ENCODE measurements at places on chromosomes 3 and 15.

- DNase-seq: no peak
Observed at GRCh38 chr3:134903837-134904236, 108.8 kb downstream of the EPHB1 start.

DNA sequence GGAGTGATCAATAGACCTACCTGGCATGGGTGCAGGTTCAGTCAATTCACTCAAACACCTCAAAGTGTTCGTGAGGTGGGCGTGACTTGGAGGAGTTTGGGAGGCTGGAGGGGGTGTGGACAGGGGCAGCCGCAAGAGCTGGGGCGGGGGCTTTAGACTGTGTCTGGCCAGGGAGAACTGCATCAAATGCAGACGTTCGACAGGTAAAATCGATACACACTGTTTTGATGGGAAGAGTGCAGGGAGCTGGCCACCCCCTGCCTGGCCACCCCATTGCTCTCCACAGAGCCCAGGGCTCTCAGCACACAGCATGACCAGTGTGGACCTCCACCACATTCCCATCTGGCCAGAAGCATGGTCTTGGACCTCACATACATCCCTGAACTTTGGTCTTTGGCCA, 412.1 kb downstream of the OCA2 start:
- DNase-seq: no peak

DNA sequence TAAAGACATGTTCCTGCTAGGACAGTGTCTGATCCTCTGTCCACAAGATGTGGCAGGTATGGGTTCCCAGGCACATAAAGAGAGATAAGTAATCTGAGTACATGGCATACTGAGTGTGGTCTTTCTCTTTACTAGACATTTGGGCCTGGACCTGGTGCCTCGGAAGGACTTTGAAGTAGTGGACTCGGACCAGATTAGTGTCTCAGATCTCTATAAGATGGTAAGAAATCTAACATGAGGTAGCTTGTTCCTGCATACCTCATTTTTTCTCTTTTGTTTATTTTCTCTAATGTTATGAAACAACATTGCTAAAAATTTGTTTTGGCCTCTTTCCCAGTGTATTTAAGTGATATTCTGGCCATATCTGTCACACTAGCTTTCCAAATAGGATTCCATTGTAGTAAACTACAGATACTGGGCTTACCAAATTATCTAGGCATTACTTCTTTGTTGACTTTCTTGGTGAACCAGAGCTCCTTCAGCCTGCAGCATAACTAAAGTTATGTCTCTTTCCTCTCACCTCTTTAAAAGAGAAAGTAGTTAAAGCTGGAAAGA, 309.8 kb upstream of the MANF start:
- DNase-seq: no peak

GRCh38 chr15:44711743-44712345, 527 bp downstream of the B2M start:
- DNase-seq: peak; percentile 57

DNA sequence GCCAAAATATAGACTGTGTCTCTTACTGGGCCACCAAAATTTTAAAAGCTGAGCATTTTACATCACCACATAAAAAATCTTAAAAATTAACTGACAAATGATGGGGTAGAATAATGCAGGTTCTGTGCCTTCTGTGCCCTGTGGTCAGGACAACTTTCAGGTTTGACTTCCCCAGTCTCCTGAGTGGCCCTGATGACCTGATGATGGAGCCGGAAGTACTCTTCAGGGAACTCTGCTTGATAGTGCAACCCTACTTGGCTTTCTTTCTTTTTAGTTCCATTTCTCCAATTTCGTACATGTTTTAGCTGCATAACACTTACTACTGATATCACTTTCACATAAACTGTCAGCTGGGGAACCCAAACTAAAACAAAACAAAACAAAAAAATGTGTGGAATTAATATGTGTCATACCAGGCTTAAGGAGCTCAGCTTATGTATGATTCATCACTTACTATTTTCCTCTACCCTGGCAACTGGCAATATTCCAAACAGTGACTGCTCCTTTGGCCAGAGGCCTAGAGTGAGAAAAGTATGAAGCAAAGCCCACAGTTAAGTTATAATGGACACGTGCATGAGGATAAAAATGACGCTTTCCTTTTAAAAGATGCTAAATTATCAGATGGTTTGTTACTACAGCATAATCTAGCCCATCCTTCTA, 194.3 kb downstream of the BCHE start:
- peak; percentile 87 for DNase-seq

DNA sequence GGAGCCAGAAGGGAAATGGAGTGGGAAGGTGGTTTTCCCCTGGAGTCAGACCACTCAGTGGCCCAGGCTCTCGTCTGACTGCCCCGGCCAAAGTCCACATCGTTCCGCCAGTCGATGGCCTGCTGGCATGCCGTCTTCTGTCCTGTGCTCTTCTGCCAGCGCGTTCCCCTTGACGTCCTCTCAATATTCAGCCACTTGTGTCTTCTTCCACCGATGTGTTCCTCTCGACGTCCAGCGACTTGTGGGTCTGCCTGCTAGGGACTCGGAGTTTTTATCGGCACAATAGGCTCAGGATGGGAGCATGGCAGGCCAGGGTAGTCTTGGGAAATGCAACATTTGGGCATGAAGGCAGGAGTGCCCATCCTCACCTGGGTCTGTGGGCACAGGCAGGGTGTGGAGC, 542.5 kb upstream of the LMCD1 start:
- DNase-seq: no peak

DNA sequence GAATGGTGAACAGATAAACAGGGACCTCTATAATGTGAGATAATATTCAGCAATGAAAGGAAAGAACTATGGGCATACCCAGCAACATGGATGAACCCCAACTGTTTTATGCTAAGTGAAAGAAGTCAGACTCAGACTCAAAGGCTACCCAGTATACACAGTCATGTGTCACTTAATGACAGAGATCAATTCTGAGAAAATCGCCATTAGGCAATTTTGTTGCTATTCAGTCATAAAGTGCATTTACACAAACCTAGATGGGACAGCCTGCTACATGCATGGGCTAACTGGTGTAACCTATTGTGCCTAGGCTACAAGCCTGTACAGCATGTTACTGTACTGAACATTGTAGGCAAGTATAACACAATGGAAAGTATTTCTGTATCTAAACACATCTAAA, 76.5 kb downstream of the B3GNT5 start:
- no peak for DNase-seq

DNA sequence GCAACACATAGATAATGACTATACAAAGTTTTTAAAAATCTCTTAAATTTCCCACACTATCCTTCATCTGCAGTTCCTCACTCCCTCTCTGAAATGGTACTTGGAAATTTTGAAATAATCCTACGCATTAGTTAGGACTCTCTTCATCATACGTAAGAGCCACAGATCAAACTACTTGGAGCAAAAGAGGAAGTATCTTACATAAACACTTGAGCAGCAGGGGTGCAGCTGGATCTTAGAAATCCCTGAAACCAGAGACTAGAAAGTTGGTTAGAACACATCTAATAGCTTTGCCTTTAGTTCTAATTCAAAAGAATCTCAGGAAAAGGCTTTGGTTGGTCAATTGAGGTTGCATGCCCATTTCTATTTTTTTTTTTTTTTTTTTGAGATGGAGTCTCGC, 38.8 kb upstream of the ZNF445 start:
- no peak for DNase-seq

DNA sequence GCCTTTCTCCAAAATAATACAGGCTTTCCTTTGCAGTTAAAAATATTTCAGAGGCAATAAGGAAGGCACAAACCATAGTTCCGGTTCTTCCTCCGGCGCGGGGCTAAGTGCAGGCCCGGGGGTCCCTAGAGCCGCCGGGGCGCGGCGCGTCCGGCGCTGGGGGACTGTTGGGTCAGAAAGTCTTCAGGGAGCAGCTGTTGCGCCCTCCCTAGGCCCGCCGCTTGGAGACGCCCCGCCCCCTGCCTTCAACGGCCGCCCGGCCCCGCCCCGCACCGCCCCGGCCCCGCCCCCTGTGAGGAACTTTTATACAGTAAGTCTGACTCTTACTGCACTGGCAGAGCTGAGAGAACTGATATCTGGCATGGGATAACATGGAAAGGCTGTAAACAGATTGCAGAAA, 283.1 kb upstream of the ARL6 start:
- no peak for DNase-seq

GRCh38 chr15:79678032-79678701, 218.6 kb downstream of the MTHFS start:
- no peak for DNase-seq

DNA sequence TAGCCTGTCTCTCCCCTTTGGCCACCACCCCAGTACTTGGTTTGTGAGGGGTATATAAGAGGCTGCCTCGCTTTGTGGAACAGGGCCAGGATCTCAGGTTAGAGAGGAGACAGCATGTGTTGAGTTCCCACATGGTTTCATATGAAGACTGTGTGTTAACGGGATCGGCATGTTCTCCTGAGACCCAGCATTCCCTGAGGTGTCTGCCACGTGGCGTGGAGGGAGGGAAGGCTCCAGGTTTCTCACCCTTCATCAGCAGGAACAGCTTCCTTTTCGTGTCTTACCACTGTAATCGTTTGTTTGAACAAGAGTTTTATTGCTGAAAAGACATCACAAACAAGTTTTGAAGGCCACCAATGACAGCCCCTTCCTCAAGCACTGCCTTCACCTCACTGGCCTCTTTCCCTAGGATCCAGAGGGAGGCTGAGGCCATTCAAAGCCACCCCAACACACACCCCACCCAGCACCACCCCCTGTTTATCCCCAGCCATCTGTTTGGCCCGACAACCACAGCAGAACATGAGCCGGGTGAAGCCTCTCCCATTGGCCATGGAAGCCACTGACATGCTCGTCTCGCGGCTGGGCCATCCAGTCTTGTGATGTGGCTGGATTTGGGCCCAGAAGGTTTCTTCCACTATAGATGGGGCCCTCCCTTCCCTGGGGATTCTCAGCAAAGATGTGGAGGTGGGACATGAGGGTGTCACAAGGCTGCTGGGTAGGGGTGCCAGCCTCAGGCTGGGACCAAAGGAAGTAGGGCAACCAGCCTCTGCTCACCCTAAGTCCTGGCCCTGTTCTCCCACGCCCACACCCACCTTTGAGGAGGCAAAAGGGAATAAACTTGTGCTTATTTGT, 10.0 kb downstream of the BHLHE40 start:
- peak; percentile 1 for DNase-seq

- DNase-seq: no peak
Observed at GRCh38 chr3:58102976-58103451, 94.8 kb downstream of the FLNB start.

DNA sequence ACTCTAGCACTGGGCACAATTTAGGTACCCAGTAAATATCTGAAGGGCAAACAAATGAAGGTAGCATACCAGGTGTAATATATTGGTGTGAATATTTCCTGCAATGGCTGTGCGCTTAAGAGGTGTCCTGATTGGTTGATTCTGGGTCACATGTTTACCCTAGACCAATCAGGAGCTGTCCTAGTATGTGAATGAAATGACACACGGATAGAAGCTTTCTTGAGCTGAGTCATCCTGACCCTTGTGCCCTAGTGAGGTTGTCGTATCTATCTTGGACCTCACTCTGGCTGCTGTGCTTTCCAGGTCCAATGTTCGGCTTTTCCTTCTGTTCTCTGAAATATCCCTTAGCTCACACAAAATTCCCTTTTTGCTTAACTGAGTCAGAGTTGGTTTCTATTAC, 58.1 kb upstream of the FOXP1 start:
- DNase-seq: peak; percentile 20

DNA sequence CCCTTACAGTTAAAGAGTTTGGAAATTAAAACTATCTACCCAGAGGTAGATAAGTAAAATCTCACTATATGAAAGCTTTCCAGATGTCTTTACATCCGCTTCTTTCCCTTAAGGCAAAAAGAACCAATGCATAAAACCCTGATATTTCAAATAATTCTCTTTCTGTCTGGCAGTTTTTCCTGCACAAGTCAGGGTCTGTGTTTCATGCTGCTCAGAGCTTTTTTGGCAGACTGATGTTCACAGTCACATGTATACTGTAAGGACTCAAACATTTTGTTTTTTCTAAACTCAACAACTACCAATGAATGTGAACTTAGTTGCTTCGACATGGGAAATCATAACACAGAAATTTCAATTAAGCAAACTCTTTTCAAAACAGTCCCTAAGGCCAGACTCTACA, 988.4 kb downstream of the EPHA3 start:
- DNase-seq: no peak

- no peak for DNase-seq
Observed at GRCh38 chr15:46618984-46619383, 984.2 kb downstream of the SQOR start.

DNA sequence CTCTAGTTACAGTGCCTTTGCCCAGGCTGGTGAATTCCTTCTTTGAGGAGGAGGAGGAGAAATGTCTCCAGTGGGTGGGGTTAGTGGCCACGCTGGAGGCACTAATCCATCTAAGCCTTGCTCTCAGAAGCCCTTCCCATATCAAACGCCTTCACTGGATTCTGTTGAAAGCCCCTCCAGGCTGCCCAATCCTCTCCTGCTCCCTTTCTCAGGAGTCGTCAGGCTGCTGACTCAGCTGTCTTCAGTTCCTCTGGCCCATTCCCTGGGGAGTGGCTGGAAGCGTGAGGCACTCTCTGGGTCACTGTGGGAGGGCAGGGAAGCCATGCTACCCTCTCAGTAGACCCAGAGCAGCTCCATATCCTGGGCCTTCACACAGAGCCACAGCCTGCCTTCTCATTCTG, 2.7 kb downstream of the AP2M1 start:
- DNase-seq: no peak

- peak; percentile 68 for DNase-seq
Observed at GRCh38 chr15:37289109-37289765, 188.9 kb upstream of the MEIS2 start.

GRCh38 chr15:92576597-92577200, 78.9 kb downstream of the FAM174B start:
- DNase-seq: no peak

DNA sequence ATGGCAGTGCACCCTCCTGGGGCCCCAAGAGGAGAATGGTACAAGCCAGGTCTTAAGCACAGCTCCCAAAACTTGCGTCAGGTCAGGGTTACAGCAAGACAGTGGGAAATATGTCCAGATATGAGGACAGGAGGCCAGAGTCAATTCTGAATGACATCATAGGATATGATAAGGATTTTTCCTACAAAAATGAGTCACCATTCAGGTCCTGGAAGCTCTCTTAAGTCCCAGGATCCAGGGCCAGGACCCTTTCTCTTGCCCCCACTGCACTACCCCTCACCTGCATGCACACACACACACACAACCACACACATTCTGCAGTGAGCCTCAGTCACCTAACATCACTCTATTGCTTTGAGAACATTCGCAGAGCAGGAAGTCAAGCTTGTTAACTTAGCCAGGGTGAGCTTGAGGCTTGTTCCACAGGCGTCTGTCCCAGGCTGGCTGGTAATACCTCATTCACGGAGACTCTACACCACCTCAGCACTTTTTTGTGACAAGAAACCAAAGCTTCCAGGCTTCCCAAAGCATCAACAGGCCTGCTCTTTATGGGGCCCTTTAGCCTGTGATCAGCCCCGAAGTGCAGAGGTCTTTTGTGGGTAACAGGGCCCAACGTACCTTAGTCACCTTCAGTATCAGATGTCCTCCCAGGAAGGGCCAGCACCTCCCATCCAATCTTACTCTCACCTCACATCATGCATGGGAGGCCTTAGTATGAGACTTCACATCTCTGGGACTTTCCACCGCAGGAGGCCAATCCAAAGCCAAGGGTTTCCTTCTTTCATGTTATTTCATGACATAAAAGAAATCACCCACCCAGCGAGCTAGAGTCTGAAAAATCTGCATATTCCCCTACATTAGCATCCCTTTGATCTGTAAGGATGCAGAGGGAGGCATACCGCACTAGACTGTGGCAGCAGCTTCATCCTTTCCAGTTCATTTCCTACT, 74.0 kb upstream of the LIPC start:
- DNase-seq: peak; percentile 49
